ENCODE measurements at places on chromosomes 5 and 9.

DNA sequence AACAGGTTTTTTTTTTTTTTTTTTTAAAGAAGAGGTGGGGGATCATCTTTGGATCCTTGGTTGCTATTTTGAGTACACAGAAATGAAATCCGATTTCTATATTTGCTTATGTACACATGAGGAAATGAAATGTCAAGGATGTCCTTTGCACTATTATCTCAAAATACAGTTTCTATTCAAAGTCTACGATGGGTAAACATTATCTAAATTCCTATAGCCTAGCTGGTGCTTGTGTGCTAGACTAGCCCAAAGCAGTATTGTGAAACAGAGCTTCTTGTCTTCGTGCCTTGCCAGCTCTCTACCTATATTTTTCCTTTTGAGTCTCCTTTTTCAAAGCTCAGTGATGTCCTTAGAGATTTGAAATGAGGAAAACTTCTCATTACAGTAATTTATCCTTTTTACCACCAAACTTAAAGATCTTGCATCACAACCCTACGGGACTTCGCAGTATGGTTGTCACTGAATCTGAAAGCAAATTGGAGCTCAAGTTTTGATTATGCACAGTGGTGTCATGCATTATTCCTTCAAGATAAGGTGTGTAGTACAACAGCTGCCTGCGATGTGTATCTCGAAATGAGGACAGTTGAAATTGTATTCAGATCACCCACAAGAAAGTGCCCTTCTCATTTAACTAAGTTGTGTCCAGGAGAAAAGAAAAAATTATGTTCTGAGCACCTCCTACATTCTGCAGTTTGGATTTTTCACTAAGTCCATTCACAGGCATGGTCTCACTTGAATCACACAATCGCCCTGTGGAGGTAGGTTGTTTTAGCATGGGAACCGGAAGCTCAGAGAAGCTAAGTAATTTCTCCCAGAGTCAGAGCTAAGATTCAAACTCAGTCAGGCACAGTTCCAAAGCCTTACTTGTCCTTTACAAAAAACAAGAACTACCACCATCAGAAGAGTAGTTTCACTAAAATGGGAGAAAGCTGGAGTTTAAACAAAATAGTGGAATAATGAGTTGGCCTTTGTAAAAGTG, 379.0 kb downstream of the GLIS3 start:
- DNase-seq, result no peak

GRCh38 chr9:112754578-112754977, 4.0 kb downstream of the SNX30 start:
- DNase-seq, result no peak

GRCh38 chr5:96143450-96143849, 181.8 kb upstream of the ELL2 start:
- no peak for DNase-seq

DNA sequence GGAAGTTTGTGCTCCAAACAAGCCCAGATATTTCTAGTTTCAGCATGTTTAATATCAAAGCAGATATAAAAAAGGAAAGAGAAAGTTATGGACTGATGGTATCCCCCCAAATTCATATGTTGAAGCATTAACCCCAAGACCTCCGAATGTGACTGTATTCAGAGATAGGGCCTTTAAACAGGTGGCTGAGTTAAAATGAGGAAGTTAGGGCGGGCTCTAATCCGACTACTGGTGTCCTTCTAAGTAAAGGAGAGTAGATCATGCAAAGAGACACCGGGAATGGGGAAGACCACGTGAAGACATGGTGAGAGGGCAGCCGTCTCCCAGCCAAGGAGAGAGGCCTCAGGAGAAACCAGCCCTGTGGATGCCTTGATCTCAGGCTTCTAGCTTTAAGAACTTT, 324.1 kb upstream of the KIF2A start:
- no peak for DNase-seq

DNA sequence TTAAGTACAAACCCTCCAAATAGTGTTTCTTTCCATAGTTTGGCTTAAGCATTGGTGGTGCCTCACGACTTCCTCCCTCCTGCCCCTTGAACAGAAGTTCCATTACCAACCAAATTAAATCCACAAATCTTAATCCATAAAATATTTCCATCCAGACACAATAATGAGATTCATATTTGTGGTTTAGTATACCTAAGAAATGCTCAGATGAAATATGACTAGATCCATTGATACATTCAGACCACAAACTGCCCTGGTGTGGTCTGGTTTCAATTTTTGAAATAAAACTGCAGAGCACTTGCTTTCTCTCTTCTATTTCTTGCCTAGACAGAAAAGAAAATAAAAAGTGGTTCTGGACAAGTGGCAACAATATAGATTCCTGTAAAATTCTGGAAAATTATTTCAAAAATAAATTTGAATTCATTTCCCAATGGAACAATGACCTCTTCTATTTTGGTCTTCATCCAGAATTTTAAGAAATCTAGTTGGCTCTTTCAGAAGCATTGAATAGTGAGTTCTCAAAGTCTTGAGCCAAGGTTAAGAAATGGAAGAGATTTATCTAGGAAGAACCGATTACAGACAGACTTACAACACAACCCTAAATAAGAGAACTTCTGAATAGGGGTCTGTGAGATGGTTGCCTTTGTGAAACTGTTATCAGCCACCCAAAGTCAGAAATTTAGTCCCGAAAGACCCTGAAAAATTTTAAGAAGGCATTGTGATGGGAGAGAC, 14.0 kb downstream of the TNC start:
- no peak for DNase-seq

DNA sequence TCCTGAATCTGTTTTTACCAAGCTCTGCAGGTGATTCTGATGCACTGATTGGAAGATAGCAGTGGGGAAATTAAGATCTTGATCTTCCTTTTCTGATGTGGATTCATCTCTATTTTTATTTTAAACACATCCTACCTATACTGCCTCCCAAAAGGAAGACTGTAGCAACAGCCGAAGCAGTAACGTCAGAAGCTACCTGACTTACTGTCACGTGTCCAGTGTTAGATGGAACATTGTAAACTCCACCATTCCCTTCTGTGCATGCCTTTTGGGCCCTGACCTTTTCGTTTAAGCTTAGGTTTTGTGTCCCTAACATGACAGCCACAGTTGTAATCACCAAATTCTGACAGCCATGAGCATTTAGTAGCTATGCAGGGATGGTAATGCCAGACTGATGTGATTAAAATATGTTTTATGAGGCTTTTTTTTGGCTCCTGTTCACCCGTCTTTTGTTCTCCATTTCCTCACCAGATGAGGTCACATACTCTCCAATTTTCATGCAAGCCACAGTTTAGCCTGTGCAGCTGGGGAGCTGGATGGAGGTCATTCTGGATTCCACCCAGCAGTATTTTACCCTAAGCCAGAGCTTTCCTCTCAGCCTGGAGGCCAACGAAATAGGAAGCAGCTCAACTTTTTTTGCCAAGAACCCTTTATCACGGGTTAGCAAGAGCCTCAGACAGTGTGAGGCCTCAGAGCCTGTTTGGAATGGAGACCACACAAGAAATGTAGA, 15.6 kb upstream of the FOXD1 start:
- no peak for DNase-seq

DNA sequence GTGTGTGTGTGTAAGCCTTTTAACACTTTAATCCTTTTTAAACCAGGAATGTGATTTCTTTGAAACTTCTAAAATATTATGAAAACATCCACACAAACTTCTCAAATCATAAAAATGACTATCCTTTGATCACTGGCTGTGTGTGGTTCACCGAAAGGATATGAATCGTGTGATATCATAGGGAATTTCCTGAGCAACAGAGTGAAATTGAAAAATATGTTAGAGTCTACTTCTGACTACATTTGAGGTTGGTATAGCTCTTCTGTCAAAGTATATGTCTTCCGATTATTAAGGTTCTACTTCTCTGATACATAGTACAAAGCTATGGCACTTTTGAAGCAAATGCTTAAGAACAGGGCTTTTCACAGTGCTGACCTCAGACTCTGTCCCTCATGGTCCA, 40.3 kb downstream of the RGMB start:
- DNase-seq, result no peak

DNA sequence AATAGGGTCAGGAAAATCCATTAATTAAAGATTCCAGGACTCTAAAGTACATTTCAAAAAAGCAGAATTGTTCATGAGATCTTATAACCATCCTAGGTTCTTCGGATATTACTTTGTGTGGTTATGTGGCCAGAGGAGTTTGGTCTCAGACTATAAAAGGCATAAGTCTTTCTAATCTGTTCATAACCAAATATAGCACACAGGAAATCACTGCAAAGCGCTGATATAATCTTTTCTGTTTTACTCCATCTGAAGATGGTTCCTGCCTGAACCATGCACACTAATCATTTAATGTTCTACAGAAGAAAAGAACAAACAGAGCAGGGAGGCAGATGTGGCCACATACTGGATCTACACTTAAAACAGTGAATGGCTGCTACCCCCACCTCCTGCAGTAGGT, 182.8 kb downstream of the SEMA5A start:
- DNase-seq, result no peak

- DNase-seq, result no peak
Measured at GRCh38 chr5:103915081-103915480, 352.5 kb upstream of the NUDT12 start.

DNA sequence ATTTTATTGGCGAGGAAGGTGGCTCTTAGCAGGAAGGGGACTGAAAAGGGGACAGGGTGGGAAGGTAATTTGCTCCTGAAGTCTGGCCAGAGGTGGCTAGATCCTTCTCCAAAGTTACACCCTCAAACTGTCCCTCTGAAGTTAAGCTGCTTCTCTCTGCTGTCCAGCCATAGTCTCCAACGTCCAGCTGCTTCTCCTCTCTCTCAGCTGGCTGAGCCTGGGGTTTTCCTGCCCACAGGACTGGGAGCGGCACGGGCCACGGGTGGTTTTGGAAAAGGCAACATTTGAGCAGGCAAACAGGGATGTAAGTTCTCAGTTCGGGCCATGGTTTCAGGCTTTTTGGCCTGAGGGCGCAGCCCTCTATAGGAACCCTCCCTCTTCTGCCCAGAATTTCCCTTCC, 128.3 kb downstream of the YIPF5 start:
- no peak for DNase-seq

DNA sequence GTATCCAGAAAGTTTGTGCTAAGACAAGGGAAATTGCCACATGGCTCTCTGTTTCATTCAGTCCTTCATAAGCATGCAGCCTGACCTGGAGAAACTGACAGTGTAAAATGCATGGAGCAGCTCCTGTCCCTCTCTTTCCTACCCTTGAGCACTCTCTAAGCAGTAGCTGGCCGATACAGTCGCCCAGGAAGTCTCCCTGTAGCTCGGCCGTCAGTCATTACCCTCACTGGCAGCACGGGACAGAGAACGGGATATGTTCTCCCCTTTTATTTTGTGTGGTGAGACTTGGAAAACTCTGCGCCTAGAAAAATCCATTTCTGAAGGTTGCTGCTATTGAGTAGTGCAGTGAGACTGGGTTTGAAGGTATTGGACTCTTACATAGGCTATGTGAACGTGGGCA, 56.8 kb upstream of the KCNMB1 start:
- DNase-seq, result no peak

GRCh38 chr5:158430166-158430797, 571.3 kb upstream of the CLINT1 start:
- DNase-seq, result no peak

GRCh38 chr5:145260670-145261069, 574.5 kb downstream of the PRELID2 start:
- DNase-seq, result no peak

DNA sequence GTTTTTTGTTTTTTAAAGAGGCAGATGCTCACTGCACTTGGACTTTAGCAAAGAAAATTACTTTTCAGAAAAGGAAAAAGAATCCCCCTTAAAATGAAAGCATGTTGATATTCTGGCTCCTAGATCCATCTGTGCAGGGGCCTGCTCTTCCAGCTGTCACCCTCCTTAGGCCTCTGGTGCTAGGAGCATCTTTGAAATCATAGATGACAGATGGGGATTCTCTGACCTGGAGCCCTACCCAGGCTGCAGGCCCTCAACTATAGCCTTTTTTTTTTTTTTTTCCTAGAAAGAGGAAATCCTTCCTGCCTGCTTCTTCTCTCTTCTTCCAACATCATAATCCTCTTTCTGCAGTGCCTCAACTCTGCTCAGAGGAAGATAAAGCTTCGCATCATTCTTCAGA, 16.3 kb upstream of the DCP2 start:
- DNase-seq, result no peak

DNA sequence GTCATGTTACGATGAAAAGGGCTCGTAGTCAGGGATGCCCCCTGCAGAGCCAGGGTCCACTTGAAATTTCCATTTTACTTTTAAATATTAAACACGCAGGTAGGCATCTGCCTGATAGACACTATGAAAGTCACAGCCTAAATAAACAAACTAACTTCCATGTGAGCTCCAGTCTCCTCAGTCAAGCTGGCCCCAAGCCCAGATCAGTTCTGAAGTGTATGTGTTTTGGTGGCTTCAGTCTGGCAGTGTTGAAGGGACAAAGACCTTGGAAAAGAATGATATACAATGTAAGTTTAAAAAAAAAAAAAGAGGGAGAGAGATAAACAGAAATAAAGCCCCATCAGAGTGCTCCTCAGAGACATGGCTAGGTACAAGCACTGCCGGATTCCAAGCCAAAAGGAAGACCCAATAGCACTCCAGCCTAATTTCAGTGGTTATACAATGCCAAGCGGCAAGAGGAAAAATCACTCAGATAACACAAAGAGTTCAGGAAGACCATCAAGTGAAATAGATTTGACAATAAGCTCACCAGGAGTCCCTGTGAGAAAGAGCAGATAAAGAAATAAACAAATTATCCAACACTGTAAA, 181.0 kb downstream of the BNC2 start:
- no peak for DNase-seq

DNA sequence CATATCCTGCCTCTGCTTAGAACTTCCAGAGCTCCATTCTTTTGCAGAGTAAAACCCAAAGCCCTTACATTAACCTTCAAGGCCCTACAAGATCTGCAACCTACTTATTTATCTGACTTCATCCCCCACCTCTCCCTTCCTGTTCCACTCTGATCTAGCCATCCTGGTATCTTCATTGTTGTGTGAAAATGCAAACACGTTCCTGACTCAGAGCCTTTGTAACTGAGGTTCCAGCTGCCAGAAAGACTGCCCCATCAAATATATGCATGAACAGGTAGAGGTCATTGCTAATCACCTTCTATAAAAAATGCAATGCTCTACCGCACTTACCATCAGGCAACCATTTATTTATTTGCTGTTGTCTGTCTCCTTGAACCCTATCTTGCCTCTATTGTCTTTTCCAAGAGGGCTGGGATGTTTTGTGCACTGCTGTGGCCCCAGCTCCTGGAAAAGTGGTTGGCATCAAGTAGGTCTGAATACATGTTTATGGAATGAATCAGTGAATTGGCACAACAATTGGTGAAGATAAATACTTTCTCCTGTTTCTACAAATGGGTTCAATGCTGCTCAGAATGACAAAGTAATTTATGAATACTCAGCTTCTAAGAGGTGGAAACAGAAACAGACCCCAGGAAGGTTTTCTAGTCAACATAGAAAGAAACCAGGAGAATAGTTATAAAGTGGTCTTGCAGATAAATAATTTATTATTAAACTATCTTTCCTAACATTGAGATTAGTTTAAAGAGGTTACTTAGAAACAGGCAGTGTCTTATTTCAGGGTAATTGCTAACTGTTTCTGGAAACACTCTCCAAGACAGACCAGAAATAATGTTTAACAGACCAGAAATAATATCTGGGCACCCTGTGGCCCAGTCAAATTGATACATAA, 230.6 kb upstream of the CD180 start:
- DNase-seq, result no peak

- DNase-seq, result no peak
Measured at GRCh38 chr9:33135470-33135958, 31.6 kb downstream of the B4GALT1 start.

- DNase-seq, result no peak
Measured at GRCh38 chr5:148739524-148739923, 85.2 kb upstream of the HTR4 start.

- DNase-seq, result no peak
Measured at GRCh38 chr9:102185371-102185770, 446.9 kb upstream of the GRIN3A start.

- DNase-seq, result no peak
Measured at GRCh38 chr5:1703352-1704050, 96.1 kb downstream of the MRPL36 start.

Data from DMS79 (cell line).